Heart right ventricle (tissue), 16 donors: ENCODE measurements at places on chromosomes 7 and 10. TPM values are rescaled to one million over a fixed set of nuclear protein-coding genes. Genes with fewer than 3 reads are reported as not detected.

GRCh38 chr7:121562259-121562658 is 166.2 kb upstream of the FAM3C start:
- no peak for DNase-seq

- DNase-seq, result no peak
These were observed 93.1 kb downstream of the FZD1 start for GRCh38 chr7:91357379-91357778.

GRCh38 chr10:132614431-132615340 is 77.1 kb downstream of the INPP5A start:
- no peak for DNase-seq

DNA sequence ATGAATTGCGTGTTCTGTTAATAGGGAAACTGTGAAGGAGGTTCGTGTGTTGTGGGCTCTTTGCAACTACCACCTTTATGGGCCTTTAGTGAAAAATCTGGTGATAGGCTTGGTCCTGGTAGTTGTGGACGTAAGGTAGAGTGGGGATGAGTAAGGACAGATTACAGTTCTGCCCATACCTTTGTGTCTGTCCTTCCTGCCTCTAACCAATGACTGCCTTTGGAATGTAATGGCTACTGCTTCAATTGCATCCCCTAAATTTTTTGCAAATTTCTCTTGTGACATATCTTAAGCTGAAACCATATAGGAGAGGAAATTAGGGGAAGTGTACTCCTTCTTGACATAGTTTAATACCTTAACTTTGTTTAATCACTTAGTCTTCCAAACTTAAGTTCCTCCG is 82.3 kb downstream of the ADK start:
- DNase-seq, result no peak

- DNase-seq, result peak; percentile 16
These were observed 104.5 kb downstream of the GALNT17 start for GRCh38 chr7:71236230-71237105.

MKLN1 gene
- polyA plus RNA-seq, result 9.5 TPM

DNA sequence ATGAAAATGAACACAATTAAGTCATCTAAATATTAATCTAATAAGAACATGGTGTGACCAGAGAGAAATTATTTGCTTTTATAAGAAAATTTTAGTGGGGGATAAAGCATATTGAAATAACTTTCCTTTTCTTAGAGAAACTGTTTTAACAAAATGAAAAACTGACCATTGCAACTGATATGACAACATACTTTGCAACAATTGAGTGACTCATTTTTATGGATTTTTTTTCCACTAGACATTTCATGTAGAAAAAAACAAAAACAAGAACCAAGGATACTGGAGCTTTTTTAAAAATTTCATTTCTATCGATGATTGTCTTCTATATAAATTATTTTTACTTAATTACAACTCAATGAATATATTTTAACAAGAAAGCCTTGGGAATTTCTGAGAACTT is 90.0 kb downstream of the C1GALT1 start:
- DNase-seq, result no peak
